ENCODE measurements at places on chromosomes 16 and 17.
A peak's percentile ranks its signal among the peaks of the same experiment; 100 is the strongest.

DNA sequence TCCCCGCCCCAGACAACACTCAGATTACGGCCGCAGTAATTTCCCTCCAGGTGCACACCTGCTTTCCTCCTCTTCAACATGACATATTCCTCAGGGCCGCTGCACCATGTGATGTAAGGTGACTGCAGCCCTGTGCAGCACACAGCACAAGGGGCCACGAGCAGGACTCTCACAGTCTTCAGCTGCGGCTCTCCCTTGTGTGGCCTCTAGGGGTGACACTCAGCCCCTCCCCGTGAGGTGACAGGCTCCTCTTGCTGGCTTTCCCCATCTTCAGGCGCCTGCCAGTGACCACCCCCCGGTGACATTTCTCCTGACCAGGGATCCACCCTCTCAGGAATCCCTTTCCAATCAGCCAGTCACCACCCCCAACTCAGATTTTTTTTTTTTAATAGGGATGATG, 31.3 kb upstream of the ABCC3 start:
- no peak for DNase-seq

DNA sequence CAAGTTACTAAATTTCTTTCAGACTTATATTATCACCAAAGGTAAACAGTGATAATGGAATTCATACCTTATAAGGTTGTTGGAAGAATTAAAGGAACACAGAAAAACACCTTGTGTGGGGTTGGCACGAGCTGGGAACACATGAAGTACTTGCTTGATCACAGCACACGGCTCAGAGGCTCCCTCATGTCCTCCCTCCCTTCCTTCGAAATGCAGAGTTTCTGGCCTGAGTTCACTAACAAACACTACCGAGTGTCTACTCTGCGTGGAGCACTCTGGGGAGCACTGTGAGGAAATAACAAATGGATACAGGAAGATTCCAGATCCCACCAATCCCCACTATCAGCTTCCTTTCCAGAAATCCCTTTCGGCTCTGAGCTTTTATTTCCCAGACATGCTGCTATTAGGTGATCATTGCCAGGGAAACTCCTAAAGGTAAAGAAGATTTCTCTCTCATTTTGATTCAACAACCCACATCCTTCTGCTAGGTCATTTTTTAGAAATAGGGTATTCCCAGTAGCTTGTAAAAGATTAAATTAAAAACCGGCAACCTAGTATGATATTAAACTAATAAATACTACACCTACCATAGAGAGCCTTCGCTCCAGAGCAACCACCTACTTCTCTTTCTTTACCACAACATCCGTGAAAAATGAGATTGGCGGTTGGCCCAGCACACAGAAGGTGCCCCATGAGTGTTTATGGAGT, 6.1 kb upstream of the HNF1B start:
- DNase-seq = no peak

GRCh38 chr17:29789196-29790170, 140.5 kb downstream of the SSH2 start:
- peak; percentile 56 for DNase-seq

GRCh38 chr17:3919123-3919624, 2.9 kb upstream of the P2RX1 start:
- no peak for DNase-seq

DNA sequence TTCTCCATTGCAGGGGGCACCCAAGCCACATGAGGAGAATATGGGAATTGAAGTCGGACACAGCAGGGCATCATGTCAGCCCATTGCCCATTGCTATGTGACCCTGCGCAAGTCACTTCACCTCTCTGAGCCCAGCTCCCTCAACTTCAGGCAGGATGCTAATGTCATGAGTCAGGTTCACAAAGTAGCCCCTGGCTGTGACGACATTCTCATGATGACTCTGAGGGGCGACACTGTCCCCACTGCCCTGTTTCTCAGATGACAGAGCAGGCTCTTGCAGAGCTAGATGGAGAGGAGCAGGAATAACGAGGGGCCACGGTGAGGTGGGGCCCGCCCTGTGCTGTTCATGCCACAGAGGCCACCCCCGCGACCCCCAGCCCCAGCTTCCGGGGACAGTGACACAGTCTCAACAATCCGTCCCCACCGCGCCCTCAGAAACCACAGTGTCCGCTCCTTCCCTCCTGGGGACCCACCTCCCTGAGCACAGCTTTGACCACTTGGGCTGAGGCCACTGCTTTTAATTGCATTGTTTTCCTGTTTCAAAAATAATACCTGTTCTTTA, 13.2 kb upstream of the ZNF469 start:
- DNase-seq = no peak

- DNase-seq = no peak
Measured at GRCh38 chr17:50527949-50528474, 4.5 kb upstream of the EPN3 start.

GRCh38 chr17:62572888-62573401, 54.5 kb upstream of the MRC2 start:
- no peak for DNase-seq

- DNase-seq = no peak
Measured at GRCh38 chr16:88352261-88353200, 30.2 kb upstream of the ZNF469 start.
